ENCODE measurements at places on chromosomes 6 and 20. TPM values are rescaled to one million over a fixed set of nuclear protein-coding genes. Genes with fewer than 3 reads are reported as not detected.

The UNC5CL gene
- 4.4 TPM for total RNA-seq

The HTR1E gene
- total RNA-seq, result not detected

The KIAA0408 gene
- total RNA-seq, result not detected

The DST gene
- 71.2 TPM for total RNA-seq

The CLPSL2 gene
- total RNA-seq, result not detected

The HNF4A gene
- total RNA-seq, result not detected

Measured in Caki2 (cell line).